ENCODE measurements at places on chromosomes 3 and 15.

DNA sequence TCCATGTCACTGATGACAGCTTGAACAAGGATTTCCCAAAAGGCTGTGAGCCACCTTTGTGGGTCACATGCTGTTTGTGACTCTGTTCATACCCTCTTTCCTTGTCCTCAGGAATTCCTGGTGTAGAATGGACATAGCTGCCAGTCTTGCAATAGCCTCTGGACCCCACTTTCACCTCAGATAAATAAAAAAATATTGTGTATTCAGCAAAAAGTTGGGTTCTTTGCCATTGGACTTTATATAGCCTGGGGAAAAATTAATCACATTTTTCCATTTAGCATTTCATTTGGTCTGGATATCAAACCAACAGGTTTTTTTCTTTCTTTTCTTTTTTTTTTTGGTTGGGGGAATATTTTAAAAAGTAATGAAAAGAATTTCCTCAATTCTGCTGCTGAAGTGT is 144.8 kb downstream of the PDCD6IP start:
- no peaks in the 10 kb centered on the region for H3K4me1 ChIP-seq
- no peaks in the 10 kb centered on the region for H3K36me3 ChIP-seq
- no peak overlapping the region for H3K27ac ChIP-seq
- DNase-seq = no peak
- peaks cover 3% of the 10 kb centered on the region for H3K27me3 ChIP-seq

- no peak overlapping the region for H3K27ac ChIP-seq
- DNase-seq = no peak
- peaks cover 15% of the 10 kb centered on the region for H3K4me1 ChIP-seq
These were observed 27.3 kb upstream of the DUSP7 start for GRCh38 chr3:52083556-52084087.

DNA sequence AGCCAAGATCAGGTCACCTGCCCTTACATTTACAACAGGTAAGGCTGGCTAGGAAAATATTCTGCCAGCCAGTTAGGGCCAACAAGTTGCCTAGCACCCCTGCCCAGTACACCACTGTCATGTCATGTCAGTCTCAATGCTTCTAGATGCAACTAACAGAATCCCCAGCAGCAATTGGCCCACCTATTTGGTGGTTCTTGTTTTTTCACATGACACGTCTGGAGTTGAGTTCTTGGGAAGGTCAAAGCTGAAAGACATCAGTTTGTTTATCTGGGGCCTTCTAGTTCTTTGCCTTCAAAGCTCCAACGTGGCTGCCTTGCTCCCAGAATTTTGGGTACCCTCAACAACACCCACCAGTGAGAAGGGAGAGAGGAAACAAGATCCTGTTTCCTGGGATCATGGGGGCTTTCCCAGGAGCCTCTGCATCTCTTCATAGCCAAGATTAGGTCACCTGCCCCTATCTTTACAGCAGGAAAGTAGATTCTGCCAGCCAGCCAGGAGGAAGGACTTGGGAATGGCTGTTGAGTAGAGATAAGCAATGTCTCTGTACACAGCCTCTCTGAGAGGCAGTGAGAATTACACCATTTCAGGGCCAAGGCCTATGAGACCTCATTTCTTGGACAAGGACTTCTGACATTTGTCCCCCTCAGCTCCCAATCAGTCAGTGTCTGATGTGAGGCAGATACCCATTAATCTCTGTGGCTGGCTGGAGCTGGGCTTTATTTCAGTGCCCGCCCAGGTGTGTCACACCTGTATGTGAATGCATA is 8.6 kb downstream of the GPX1 start:
- no peaks in the 10 kb centered on the region for H3K27me3 ChIP-seq
- H3K4me1 ChIP-seq = peaks cover 3% of the 10 kb centered on the region
- no peak for DNase-seq
- no peak overlapping the region for H3K27ac ChIP-seq
- H3K4me3 ChIP-seq = no peak overlapping the region

DNA sequence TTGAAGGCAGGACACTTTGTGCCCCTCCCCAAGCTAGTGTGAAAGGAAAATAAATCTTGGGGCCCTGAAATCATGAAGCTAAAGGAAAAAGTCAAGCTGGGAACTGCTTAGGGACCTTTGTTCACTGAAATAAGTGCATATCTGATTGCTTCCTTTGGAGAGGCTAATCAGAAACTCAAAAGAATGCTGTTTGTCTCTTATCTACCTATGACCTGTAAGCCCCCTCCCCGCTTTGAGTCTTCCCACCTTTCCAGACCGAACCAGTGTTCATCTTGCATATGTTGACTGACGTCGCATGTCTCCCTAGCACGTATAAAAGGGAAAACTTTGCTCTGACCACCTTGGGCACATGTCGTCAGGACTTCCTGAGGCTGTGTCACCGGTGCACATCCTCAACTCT is 53.1 kb downstream of the SLC30A4 start:
- H3K36me3 ChIP-seq = no peaks in the 10 kb centered on the region
- peaks cover 9% of the 10 kb centered on the region for H3K27me3 ChIP-seq
- no peak for DNase-seq
- no peak overlapping the region for H3K4me3 ChIP-seq
- peaks cover 28% of the 10 kb centered on the region for H3K4me1 ChIP-seq
- H3K27ac ChIP-seq = no peak overlapping the region

DNA sequence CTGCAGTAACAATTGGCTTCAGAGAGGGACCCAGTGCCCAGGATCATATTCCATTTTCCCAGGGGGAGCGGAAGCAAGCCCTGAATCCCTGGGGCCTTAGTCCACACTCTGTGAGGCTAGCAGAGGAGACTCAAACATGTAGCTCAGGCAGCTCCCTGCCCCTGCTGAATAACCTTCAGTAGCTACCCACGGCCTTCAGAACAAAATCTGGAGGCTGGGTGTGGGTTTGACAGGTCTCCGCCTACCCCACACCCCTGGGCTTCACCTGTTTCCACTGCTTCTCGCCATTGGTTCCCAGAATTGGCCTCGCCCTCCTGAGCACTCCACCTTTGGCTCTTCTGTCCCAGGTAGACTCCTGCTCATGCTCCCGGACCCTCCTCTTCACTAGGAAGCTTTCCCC is 93.6 kb upstream of the ATP2B2 start:
- peaks cover 13% of the 10 kb centered on the region for H3K27me3 ChIP-seq
- DNase-seq = no peak
- no peak overlapping the region for H3K27ac ChIP-seq
- H3K4me3 ChIP-seq = no peak overlapping the region

DNA sequence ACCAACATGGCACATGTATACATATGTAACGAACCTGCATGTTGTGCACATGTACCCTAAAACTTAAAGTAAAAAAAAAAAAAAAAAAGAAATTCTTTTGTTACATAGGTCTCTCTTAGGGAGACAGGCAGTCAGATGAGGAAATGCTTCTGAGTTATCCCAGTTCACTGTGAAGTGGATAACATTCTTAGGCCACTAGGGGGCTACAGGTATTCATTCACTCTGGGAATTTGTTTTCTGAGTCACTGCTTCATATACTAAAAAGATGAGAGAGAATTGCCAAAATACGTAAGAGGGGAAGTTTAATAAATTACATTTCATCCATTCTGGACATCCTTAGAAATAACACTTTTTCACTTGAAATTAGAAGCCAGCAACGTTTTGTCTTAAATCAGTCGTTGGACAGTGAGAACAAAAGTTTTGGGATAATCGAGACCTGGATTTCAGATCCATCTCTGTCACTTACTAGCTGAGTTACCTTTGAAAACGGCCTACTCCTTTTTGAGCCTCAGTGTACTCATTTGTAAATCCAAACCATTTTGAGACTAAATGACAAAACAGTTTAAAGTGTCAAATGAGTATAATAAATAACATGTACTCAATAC is 738.4 kb upstream of the ALCAM start:
- DNase-seq = no peak
- no peaks in the 10 kb centered on the region for H3K27me3 ChIP-seq
- H3K4me1 ChIP-seq = no peaks in the 10 kb centered on the region
- H3K27ac ChIP-seq = no peak overlapping the region
- no peak overlapping the region for H3K4me3 ChIP-seq
- no peaks in the 10 kb centered on the region for H3K36me3 ChIP-seq

DNA sequence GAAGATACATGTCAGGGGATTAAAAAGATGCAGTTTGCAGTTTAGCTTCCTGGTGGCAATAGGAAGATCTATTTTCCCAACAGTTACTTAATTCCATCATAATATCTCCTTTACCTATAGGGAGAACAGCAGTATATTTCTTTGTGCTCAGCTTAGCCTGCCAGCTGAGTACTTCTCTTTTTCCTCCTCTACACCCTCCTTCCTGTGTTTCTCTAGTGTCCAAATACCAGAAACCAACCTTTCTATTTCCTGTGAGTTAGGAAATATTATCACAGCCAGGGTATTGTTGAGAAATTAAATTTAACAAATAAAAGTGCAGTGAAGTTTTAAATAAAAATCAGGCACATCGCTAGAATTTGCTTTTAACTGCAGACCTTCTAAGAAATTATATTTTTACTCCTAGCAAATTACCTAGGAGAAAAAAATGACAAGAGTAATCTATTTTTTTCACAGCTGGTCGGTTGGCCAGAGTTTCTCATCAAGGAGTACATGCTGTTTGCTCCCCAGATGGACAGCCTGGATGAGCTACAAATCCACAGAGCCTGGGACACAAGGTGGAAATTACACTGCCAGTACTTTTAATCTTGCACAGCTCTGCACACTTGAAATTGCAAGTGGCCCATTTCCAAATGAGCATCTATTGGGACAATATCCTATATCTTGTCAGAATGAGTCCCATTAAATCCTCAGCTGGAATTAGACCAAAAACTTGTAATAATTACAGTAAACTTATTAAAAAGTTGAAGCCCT is 185.2 kb upstream of the CFAP20DC start:
- peaks cover 2% of the 10 kb centered on the region for H3K27me3 ChIP-seq
- H3K4me1 ChIP-seq = no peaks in the 10 kb centered on the region
- H3K4me3 ChIP-seq = no peak overlapping the region
- no peaks in the 10 kb centered on the region for H3K36me3 ChIP-seq
- DNase-seq = no peak
- H3K27ac ChIP-seq = no peak overlapping the region

DNA sequence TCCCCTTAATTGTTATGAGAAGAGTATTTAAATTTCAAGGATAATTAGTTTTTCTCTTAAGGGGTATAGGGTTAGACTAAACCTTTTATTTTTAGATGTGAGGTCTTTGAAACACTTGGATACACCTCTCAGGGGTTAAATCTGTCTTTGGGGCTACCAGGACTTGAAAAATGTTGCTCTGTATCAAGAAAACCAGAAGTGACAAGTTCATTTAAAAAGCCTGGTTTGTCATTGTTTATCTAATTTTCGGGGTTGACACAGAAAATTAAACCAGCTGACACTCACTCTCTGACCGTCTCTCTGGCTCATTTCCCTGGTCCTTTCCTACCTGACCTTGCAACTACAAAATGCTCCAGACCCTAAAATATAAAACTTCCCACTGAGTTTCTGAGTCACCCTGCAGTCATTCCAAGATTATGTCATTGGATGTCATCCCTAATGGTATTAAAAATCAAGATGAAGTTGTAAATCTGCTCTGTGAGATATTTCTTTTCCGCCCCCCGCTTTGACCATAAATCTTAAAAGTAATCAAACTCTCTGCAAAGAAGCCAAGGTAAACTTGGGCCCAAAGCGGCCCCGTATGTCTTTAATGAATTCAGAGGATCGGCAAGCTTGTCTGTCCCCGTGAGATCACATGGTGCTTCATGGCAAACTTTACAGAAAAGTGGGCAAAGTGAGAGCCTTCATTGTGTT is 32.9 kb upstream of the SKOR1 start:
- H3K4me3 ChIP-seq = no peak overlapping the region
- no peaks in the 10 kb centered on the region for H3K27me3 ChIP-seq

DNA sequence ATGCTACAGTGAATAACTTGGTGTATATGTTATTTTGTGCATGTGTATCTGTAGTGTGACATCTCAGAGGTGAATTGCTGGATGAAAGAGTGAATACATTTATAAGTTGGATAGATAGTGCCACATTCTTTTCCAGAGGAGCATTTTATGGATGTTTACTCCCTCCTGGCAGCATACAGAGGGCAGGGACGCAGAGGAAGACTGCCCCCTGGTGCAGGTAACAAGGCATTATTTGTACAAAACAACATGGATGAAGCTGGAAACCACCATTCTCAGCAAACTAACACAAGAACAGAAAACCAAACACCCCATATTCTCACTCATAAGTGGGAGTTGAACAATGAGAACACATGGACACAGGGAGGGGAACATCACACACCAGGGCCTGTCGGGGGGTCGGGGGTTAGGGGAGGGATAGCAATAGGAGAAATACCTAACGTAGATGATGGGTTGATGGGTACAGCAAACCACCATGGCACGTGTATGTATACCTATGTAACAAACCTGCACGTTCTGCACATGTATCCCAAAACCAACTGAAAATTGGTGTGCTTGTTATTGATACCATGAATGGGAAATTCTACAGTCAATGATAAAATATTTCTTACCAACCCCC is 57.9 kb upstream of the CTXND1 start:
- DNase-seq = no peak
- H3K27ac ChIP-seq = peak overlapping the region; percentile 72
- no peak overlapping the region for H3K4me3 ChIP-seq
- peaks cover 11% of the 10 kb centered on the region for H3K4me1 ChIP-seq
- H3K27me3 ChIP-seq = peaks cover 7% of the 10 kb centered on the region

- no peak for DNase-seq
- peaks cover 15% of the 10 kb centered on the region for H3K4me1 ChIP-seq
- no peaks in the 10 kb centered on the region for H3K36me3 ChIP-seq
- peaks cover 34% of the 10 kb centered on the region for H3K27me3 ChIP-seq
These were observed 46.1 kb downstream of the FBLN2 start for GRCh38 chr3:13594991-13595421.

DNA sequence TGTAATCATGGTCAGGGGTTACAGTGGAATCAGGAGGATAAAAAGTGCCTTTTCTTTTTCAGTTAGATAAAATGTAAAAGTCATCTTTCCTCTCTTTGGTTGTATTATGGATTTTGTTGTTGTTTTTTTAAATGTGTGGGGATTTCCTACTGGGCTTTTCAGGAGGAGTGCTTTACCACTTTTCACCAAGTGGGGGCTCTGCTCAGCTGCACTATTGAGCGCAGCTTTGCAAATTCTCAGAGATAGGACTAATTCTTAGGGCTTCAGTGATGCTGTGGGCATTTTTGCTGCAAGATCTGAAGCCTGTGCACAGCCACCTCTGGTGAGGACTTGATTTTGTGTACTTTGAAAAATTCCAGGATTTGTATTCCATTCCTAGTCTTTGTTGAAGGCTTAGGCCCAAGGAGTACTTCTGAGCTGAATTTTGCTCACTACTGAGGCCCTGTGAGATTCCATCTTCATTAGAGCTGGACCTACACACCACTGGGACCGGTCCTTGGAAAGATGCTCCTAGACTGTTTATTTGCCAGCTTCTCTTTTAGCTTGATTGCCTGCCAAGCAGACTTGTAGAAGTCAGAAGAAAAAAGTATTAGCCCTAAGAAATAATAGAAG is 7.5 kb downstream of the GNB5 start:
- peaks cover 42% of the 10 kb centered on the region for H3K4me1 ChIP-seq
- H3K27ac ChIP-seq = peak overlapping the region; percentile 95
- H3K27me3 ChIP-seq = peaks cover 10% of the 10 kb centered on the region

- H3K4me3 ChIP-seq = no peak overlapping the region
- no peaks in the 10 kb centered on the region for H3K4me1 ChIP-seq
- H3K27ac ChIP-seq = no peak overlapping the region
- H3K36me3 ChIP-seq = no peaks in the 10 kb centered on the region
These were observed 35.2 kb downstream of the CCR3 start for GRCh38 chr3:46277476-46277875.

GRCh38 chr3:174331095-174331800 is 527.9 kb upstream of the NAALADL2 start:
- H3K27me3 ChIP-seq = no peaks in the 10 kb centered on the region
- no peak for DNase-seq
- no peaks in the 10 kb centered on the region for H3K4me1 ChIP-seq
- H3K4me3 ChIP-seq = no peak overlapping the region
- H3K36me3 ChIP-seq = no peaks in the 10 kb centered on the region
- no peak overlapping the region for H3K27ac ChIP-seq

GRCh38 chr3:88084097-88084501 is 25.0 kb downstream of the ZNF654 start:
- H3K27ac ChIP-seq = peak overlapping the region; percentile 63
- peaks cover 9% of the 10 kb centered on the region for H3K36me3 ChIP-seq
- no peak overlapping the region for H3K4me3 ChIP-seq
- no peak for DNase-seq
- no peaks in the 10 kb centered on the region for H3K27me3 ChIP-seq
- peaks cover 12% of the 10 kb centered on the region for H3K4me1 ChIP-seq
